ENCODE measurements at places on chromosomes 7 and 10.

DNA sequence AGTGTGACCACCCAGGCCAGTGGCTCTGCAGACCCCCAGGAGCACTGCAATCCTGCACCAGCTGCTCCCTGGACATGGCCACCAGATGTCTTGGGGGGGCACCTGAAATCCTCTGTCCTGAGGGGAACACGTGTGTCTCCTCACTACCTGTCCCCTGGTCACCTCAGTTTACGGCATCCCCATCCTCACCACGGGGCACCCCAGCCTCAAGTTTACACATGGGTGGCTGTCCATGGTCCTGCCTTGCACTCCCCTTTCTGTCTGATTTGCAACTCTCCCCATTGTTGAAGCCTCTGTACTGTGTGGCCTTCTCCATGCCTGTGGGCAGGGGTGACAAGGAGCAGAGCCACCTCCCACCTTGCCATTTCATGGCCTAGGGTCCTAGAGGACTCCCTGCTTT, 67.2 kb downstream of the RAMP3 start:
- no peak for DNase-seq

DNA sequence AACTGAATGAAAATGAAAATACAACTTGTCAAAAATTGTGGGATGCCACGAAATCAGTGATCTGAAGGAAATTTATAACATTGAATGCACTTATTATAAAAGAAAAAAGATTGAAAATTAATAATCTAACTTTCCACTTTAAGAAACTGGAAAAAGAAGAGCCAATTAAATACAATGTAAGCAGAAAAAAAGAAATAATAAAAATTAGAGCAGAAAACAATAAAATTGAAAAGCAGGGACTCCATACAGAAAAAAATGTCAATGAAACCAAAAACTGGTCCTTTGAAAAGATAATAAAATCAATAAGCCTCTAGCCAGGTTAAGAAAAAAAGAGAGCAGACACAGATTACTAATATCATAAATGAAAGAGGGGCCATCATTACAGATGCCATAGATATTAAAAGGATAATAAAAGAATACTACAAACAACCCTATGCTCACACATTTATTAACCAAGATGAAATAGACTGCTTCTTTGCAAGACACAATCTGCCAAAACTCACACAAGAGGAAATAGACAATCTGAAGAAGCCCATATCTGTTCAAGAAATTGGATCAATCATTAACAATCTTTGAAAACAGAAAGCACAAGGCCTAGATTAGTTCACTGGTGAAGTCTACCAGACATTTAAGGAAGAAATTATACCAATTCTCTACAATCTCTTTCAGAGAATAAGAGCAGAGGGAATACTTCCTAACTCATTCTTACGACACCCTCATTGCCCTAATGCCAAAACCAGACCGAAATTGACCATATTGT, 233.8 kb upstream of the NEBL start:
- DNase-seq, result no peak

- no peak for DNase-seq
These were observed 324.7 kb downstream of the ADARB2 start for GRCh38 chr10:1412531-1413189.

DNA sequence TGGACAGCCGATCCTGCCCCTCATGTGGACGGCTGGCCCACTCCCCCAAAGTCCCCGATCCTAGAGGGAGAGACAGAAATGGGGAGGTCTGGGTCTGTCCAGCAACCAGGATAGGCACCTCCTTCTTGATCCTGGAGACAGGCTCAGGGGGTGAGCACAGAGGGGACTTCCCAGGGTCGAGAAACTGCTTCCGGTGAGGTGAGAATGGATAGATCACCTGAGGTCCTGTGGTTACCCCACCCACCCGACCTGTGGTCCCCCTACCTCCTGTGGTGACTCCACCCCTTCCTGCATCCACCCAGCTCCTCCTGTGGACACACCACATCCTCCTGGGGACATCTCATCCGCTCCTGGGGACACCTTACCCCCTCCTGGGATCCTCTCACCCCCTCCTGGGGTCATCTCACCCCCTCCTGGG, 27.4 kb upstream of the RASGEF1A start:
- DNase-seq, result no peak

DNA sequence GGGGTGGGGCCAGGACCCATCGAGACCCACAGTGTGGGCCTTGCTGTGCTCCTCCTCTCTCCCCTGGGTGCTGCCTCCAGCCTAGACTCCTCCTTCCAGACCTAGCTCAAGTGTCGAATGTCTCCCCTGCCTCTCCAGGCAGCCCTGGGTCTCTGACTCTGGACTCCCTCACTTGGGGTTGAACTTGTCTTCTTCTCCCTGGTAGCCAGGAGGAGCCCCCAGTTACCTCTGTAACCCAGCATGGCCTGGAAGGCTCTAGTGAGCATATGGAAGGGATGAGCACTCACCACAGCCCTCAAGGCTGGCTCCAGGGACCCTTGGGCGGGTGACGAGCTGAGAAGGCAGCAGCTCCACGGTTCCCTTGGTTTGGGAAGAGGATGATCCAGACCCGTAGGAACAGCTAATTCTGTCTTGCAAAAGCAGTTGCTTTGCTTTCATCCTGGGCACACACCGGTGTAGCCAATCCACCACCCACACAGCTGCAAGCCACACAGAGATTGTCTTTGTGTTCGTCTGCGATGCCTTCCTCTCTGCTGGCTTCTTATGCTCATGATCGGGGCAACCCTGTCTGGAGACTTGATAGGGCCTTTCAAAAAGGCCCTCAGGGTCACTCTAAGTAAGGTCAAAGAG, 52.3 kb upstream of the ANTXRL start:
- no peak for DNase-seq

GRCh38 chr7:151381098-151381347, 28.8 kb downstream of the WDR86 start:
- DNase-seq, result no peak

- DNase-seq, result no peak
These were observed 41.7 kb upstream of the TOMM7 start for GRCh38 chr7:22864301-22864700.
